ENCODE measurements at places on chromosomes 2 and 18. TPM values are rescaled to one million over a fixed set of nuclear protein-coding genes. Genes with fewer than 3 reads are reported as not detected.

DNA sequence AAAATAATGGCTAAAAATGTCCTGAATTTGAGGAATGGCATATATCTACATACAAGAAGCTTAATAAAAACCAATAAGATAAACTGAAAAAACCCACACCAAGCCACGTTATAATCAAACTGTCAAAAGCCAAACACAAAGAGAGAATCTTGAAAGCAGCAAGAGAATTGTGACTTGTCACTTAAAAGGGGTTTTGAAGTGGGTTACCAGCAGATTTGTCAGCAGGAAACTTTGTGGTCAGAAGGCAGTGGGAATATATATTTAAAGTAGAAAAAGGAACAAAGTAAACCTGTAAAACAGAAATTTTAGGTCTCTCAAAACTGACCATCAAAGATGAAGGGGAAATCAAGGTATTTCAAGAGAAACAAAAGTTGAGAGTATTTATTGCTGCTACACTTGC is 171.9 kb upstream of the CNTNAP5 start:
- no peak overlapping the region for H3K4me3 ChIP-seq
- H3K36me3 ChIP-seq, result no peaks in the 10 kb centered on the region
- H3K27ac ChIP-seq, result no peak overlapping the region
- H3K4me1 ChIP-seq, result no peaks in the 10 kb centered on the region
- no peak for DNase-seq
- H3K27me3 ChIP-seq, result no peaks in the 10 kb centered on the region

- H3K27ac ChIP-seq, result no peak overlapping the region
- H3K4me3 ChIP-seq, result no peak overlapping the region
- no peaks in the 10 kb centered on the region for H3K36me3 ChIP-seq
- no peak for DNase-seq
- no peaks in the 10 kb centered on the region for H3K4me1 ChIP-seq
Observed at GRCh38 chr18:3952031-3952430, 502.1 kb downstream of the TGIF1 start.

- no peak overlapping the region for H3K4me3 ChIP-seq
- no peaks in the 10 kb centered on the region for H3K36me3 ChIP-seq
- no peaks in the 10 kb centered on the region for H3K4me1 ChIP-seq
- no peaks in the 10 kb centered on the region for H3K27me3 ChIP-seq
Observed at GRCh38 chr2:51710222-51710621, 678.3 kb upstream of the NRXN1 start.

- peaks cover 42% of the 10 kb centered on the region for H3K4me1 ChIP-seq
- DNase-seq, result no peak
- no peaks in the 10 kb centered on the region for H3K27me3 ChIP-seq
- H3K27ac ChIP-seq, result no peak overlapping the region
Observed at GRCh38 chr2:239262484-239263230, 138.2 kb downstream of the HDAC4 start.

- no peak overlapping the region for H3K27ac ChIP-seq
- no peaks in the 10 kb centered on the region for H3K36me3 ChIP-seq
- peaks cover 89% of the 10 kb centered on the region for H3K27me3 ChIP-seq
- DNase-seq, result no peak
- H3K4me3 ChIP-seq, result no peak overlapping the region
Observed at GRCh38 chr2:118845005-118845521, 2.4 kb downstream of the EN1 start.

- H3K36me3 ChIP-seq, result no peaks in the 10 kb centered on the region
- no peak for DNase-seq
- peaks cover 11% of the 10 kb centered on the region for H3K27me3 ChIP-seq
- no peak overlapping the region for H3K27ac ChIP-seq
- H3K4me3 ChIP-seq, result no peak overlapping the region
- H3K4me1 ChIP-seq, result no peaks in the 10 kb centered on the region
Observed at GRCh38 chr18:22368021-22368420, 49.7 kb downstream of the CTAGE1 start.

DNA sequence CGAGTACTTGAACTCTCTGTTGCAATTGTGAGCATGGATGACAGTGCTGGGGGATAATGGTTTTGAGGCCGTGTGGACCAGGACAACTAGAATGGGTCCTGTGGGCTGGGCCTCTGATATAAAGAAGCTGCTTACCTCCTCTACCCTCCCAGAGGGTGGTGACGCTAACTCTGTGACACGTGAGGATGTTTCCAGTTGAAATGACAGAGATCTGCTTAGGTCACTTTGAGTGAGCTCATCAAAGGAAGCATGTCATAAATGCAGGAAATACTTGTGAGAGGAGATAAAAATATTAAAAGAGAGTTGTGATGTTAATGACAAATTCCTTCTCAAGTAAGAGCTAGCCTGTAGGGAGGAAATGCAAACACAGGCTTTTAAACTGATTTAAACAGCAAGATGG is 16.4 kb downstream of the RMC1 start:
- H3K27ac ChIP-seq, result no peak overlapping the region
- no peaks in the 10 kb centered on the region for H3K27me3 ChIP-seq
- peak; percentile 15 for DNase-seq
- H3K4me1 ChIP-seq, result peaks cover 8% of the 10 kb centered on the region
- peaks cover 49% of the 10 kb centered on the region for H3K36me3 ChIP-seq
- H3K4me3 ChIP-seq, result no peak overlapping the region

DNA sequence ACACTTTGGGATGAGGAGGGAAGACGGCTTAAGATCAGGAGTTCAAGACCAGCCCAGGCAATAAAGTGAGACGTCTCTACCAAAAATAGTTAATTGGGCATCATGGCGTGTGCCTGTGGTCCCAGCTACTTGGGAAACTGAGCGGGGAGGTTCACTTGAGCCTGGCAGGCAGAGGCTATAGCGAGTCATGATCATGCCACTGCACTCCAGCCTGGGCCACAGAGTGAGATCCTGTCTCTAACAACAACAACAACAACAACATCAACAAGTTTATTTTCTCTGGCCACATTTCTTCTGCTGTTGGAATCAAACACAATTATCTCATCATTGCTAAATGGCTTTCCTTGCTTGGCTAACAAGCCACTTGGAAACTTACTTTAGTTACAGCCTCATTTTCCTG is 13.4 kb downstream of the NIFK start:
- no peaks in the 10 kb centered on the region for H3K27me3 ChIP-seq
- no peak overlapping the region for H3K4me3 ChIP-seq
- peaks cover 6% of the 10 kb centered on the region for H3K4me1 ChIP-seq

DNA sequence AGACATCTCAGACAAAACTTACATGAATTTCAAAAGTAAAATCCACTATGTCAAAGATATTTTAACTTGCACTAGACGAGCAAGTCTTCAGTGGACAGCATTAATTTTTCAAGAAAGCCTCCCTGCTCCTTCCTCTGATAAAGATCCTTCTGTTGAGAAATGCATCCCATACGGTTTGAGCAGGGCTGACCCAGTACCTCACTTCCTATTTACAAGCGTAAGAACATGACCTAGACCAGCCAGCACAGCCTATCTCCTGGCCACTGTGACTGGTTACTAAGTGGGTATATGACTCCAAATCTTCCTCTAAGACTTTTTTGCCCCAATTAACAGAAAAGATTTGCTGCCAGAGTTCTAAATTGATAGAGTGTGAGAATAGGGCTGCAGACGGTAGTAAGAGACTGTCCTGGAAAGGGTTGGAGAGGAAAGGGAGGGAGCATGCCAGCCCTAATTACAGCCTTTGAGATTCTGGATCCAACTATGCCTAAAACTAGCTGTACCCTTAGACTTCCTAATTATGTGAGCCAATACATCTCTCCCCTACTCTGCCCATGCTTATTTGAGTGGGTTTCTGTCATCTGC is 108.4 kb downstream of the PRELID3A start:
- H3K36me3 ChIP-seq, result peaks cover 1% of the 10 kb centered on the region
- H3K27me3 ChIP-seq, result no peaks in the 10 kb centered on the region
- no peak overlapping the region for H3K4me3 ChIP-seq

- no peak for DNase-seq
- peak overlapping the region; percentile 48 for H3K27ac ChIP-seq
- H3K4me3 ChIP-seq, result no peak overlapping the region
- H3K36me3 ChIP-seq, result peaks cover 20% of the 10 kb centered on the region
Observed at GRCh38 chr2:46964835-46965560, 49.4 kb upstream of the MCFD2 start.

GRCh38 chr18:8911408-8912340 is 190.8 kb upstream of the NDUFV2 start:
- no peaks in the 10 kb centered on the region for H3K27me3 ChIP-seq
- no peak overlapping the region for H3K4me3 ChIP-seq
- peaks cover 5% of the 10 kb centered on the region for H3K4me1 ChIP-seq
- no peak overlapping the region for H3K27ac ChIP-seq
- no peak for DNase-seq
- no peaks in the 10 kb centered on the region for H3K36me3 ChIP-seq

DNA sequence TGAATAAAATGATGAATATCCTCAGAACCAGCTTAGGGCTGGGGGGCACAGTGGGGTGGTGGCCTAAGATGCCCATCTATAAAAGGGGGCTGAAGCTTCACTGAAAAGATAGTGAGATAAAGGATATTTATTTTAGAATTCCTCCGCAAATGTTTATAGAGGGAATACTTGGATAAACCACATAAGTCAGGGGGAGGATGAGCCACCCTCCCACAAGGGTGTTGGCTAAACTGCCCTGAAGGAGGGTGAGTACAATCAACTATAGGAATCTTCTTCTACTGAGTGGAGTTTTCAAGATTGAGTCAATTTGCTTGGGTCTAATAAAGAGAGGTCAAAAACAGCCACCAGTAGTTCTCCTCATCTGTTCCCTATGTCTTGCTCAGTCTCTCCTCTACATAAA is 114.5 kb upstream of the TANK start:
- H3K36me3 ChIP-seq, result no peaks in the 10 kb centered on the region
- peak overlapping the region; percentile 42 for H3K27ac ChIP-seq
- H3K4me3 ChIP-seq, result no peak overlapping the region
- H3K4me1 ChIP-seq, result peaks cover 16% of the 10 kb centered on the region

- H3K4me1 ChIP-seq, result peaks cover 6% of the 10 kb centered on the region
- no peak overlapping the region for H3K27ac ChIP-seq
- H3K4me3 ChIP-seq, result no peak overlapping the region
- no peaks in the 10 kb centered on the region for H3K27me3 ChIP-seq
Observed at GRCh38 chr18:74996055-74996454, 212.9 kb downstream of the PTGR3 start.

DNA sequence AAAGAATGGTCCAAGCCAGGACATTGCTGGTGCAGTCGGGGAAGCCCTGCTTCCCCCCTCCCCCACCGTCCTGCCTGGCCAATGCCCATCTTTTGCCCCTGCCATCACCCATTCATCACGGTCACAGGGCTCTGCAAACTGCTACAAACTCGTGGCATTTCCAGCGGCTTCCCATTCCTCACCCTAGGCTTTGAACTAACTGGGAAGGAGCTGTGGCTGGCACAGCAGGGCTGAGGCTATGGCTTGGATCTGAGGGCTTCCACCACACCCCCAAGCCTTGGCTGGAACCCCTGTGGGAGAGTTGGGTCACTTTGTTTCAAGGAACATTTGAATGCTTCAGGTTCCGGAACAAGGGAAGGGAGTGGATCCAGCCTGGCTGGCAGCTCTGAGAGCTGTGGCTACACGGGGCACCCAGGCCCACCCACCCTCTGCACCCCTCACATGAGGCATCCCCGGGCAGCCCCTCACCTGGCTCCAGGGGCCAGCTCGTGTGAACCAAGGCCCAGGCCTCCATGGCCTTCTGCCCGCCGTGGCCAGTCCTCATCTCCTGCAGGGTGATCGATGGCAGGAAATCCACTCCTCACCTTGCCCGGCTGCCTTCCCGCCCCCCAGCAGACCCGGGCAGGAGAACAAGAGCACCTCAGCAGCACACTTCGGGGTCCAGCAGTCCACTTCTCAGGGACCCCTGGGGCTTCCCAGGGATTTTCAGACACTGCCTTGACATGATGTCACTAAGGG is 58.8 kb upstream of the OTOS start:
- no peak overlapping the region for H3K27ac ChIP-seq
- no peaks in the 10 kb centered on the region for H3K36me3 ChIP-seq
- no peak for DNase-seq
- no peaks in the 10 kb centered on the region for H3K4me1 ChIP-seq
- no peak overlapping the region for H3K4me3 ChIP-seq

GRCh38 chr2:84556190-84556589 is 39.9 kb downstream of the DNAH6 start:
- no peak overlapping the region for H3K27ac ChIP-seq
- no peaks in the 10 kb centered on the region for H3K4me1 ChIP-seq
- H3K27me3 ChIP-seq, result no peaks in the 10 kb centered on the region
- no peak for DNase-seq

GRCh38 chr18:46793565-46793964 is 36.7 kb upstream of the ST8SIA5 start:
- no peaks in the 10 kb centered on the region for H3K4me1 ChIP-seq
- no peak overlapping the region for H3K27ac ChIP-seq
- H3K4me3 ChIP-seq, result no peak overlapping the region
- no peaks in the 10 kb centered on the region for H3K27me3 ChIP-seq
- no peaks in the 10 kb centered on the region for H3K36me3 ChIP-seq

DNA sequence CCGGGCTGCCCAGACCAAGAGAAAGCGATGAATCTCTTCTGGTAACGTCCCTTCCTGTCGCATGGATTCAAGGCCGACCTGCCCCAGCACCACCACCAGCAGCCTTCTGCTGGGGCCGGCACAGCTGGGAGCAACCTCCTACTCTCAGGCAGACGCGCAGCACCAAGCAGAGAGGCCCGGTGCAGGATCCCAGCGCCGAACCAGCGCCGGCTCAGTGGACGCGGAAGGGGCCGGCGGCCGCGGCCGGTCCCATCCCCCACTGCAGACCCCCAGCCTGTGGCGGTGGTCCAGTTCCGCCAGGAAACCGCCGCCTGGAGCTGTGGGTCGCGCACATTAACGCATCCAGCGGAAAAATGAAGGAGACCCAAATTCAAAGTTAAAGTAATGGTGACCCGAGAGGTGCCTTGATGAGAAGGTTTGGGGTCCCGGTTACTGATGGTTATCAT is 525 bp upstream of the MAL start:
- no peaks in the 10 kb centered on the region for H3K36me3 ChIP-seq
- H3K27ac ChIP-seq, result no peak overlapping the region
- DNase-seq, result no peak
- peaks cover 76% of the 10 kb centered on the region for H3K27me3 ChIP-seq

NAPG gene
- total RNA-seq, result 39.2 TPM

FOXI3 gene
- not detected for total RNA-seq

TUBA4B gene
- total RNA-seq, result not detected

LINC00305 gene
- total RNA-seq, result not detected

TUBA4A gene
- total RNA-seq, result 26.1 TPM

HDAC4 gene
- total RNA-seq, result 3.3 TPM

CD207 gene
- not detected for total RNA-seq
